ENCODE measurements at places on chromosomes 6 and 20.

DNA sequence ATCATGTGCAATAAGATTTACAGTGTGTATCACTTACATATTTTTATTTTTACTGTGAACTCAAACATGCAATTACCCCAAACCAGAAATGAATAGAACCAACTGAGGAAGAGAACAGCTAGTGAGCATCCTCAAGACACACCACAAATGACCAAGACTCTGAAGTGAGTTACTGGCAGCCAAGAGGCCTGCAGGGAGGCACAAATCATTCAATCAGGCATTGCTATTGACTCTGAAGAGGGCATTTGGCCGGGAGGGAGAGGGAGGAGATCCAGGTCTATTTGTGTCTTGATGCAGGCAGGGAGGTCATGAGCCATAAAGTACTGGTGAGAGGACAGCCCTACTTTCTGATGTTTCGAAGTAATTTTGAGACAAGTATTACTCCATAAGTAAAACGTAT lies 257.7 kb downstream of the BCKDHB start:
- DNase-seq: no peak

GRCh38 chr20:20638878-20639277 lies 73.6 kb downstream of the RALGAPA2 start:
- DNase-seq: no peak

DNA sequence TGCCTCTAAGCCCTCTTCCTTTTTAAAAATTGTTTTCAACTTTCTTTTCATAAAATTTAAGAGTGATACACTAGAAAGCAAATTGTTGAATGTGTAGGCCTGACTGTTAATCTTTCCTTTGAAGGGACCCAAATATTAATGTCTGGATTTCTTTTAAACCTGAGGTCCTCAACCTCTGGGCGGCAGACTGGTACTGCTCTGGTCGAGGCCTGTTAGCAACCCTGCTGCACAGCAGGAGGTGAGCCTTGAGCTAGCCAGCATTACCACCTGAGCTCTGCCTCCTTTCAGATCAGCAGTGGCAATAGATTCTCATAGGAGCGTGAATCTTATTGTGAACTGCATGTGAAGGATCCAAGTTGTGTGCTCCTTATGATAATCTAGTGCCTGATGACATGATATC lies 191.2 kb downstream of the MANEA start:
- DNase-seq: no peak

DNA sequence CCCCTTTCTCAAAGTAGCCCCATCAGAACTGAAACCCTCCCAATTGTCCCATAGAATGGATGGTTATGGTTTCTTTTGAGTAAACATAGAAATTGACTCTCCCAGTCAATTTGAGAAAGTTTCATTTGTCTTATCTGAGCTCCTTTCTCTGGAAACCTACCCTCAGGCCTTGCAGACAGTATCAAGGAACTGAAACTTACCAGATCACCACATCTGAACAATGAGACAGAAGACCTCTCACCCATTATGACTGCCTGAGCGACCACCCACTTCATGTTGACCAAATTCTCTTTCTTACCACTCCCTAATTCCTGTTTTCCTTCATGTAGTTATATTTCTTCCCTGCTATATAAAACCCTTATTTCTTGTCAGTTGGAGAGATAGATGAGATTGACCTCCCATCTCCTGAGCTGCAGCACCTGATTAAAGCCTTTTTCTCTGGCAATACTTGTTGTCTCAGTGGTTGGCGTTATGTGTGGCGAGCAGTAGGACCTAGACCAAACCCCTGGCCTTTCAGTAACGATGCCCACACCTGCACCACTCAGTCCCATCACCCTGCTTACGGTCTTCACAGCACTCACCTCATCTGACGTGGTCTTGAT lies 138.9 kb downstream of the ZNF217 start:
- DNase-seq: no peak

DNA sequence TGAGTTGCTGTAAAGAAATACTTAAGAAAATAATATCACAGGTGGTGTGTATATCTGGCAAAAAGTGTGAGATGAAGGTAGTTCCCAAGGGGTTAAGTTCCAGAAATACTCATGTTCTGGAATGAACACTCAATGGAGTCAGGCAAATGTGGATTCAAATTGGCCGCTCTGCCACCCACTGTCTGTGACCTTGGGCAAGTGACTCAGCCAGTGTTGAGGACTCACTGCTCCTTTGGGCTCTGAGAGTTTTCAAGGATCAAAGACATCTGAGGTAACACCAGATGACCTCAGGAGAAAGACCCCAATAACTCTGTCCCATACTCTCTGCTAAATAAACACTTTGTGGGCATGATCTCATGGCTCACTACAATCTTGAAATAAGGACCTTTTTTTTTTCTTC lies 59.2 kb upstream of the EYA2 start:
- peak; percentile 61 for DNase-seq

DNA sequence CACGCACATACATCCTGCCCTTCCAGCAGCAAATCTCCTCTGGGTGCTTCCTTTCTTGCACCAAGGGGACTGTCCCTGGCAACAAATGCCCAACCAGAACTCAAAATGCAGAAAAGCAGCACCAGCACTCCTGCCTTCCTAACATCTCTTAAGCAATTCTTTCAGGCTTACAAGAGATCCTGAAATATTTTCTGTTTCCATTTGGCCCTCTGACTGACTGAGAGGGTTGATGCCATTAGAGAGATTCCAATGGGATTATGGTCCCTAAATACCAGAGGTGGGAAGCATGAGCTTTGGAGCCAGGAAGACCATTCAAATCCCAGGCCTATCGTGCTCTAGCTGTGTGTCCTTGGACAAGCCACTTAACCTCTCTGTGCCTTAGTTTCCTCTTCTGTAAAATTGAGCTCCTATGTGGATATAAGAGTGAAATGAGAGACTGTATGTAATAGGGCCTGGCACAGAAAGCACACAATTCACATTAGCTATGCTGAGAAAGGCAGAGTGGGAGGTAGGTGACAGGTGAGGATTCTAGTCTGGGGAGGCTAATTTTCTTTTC lies 56.8 kb downstream of the PRDM1 start:
- no peak for DNase-seq

DNA sequence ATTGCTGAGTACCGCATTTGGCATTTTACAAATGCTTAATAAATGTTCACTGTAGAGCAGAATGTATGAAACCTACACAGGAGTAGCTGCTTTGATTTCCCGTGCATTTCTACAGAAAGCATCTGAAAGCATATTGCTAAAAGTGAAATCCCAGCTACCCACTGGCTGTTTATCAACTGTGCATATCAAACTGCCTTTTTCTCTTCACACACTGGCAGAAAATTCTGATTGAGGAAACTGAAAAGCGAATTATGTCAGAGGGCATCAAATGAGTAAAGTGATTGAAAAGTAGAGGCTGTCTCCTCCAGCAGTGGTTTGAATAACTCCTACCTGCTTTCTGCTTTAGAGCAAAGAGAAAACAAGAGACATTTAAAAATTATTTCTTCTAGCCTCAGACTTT lies 28.0 kb downstream of the STX11 start:
- no peak for DNase-seq

DNA sequence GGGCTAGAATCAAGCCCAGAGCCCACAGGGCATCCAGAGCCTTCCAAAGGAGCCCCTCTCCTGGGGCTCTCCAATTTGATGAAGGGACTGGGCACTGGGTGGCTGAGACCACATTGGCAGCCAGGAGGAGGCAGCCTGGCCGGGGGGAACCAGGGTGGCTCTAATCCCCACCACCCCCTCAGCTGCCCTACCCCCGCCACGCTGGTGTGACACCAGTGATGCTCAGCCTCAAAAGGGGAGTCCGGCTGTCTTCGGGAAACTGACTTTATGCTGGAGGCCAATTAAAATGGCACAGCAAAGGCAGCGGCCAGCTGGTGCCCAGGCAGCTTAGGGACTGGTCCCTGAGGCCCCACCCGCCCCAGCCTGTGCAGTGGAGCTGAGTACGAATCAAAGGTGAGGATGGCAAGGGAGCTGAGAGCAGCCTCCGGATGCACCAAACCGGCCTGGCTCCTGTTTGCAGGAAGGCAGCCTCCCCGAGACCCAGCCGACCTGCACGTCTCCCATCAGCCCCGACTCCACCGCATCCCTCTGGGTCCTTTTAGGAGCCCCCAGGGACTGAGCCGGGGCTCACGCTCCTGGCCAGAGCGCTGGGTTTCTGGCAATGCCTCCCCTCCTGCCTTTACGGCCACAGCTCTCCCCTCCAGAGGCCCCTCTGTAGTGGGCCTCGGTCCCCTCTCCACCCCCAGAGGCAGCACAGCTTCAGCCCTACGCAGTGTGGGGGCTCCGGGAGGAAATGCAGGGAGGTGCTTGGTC lies 28.5 kb downstream of the CHRNA4 start:
- DNase-seq: no peak

DNA sequence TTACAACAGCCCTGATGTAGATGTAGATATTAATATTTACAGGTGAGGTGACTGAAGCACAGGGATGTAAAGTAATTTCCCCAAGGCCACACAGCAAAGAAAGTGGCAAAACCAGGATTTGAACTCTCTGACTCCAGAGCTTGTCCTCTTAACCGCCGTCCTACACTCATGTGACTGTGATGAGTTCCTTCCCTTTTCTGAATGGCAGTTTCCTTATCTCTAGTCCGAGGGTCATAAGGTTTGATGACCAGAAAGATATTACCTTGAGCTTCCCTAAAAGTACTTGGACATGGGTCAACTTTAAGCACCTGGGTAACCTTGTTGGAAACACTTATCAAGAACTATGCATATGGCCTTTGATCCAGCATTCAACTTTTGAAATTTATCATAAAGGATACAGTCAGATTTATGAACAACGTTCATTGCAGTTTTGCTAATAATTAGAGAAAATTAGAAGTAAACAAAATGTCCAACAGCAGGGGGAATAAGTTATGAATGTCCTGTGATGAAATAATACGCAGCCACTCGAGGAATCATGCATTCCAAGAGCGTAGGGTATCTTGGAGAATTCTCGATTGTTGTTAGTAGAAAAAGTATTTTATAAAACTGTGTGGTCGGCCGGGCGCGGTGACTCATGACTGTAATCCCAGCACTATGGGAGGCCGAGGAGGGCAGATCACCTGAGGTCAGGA lies 2.3 kb upstream of the TLDC2 start:
- DNase-seq: no peak

DNA sequence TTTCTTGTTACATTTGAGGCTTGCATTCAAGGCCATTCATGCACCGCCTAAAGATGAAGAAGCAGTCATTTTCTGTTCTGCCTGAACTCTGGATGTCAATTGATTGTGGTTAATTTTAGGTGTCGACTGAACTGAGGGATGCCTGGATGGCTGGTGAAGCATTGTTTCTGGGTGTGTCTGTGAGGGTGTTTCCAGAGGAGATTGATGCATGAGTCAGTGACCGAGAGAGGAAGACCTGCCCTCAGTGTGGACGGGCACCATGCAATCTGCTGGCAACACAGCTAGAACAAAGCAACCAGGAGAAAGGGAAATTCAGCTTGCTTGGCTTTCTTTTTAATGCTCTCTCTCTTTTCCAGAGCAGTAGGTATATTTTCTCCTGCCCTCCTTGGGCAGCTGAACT lies 164.1 kb upstream of the ECI2 start:
- no peak for DNase-seq
